Activated CD8-positive, alpha-beta memory T cell treated with anti-CD3 and anti-CD28 coated beads for 48 hours (primary cell): ENCODE measurements at places on chromosomes 12 and 14.

GRCh38 chr12:82963956-82964355 lies 277.2 kb downstream of the TMTC2 start:
- no peak for DNase-seq

DNA sequence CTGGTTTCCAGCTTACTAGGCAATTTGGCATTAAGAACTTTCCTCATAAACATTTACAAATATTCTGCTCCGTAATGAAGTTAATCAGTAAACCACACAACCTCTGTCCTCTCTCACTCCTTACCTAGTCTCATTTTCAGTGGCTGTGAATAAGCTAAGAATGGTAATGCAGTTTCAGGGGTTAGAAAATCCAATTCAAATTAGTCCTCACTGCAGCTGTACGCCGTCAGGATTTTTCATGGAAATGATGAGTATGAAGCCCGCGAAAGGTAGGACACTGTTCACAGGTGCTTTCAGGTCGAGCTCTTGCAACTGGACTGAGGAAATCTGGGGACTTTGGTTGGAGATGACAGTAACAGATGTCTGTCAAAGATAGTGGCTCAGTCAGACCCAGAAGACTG lies 29.6 kb downstream of the NR1H4 start:
- DNase-seq, result no peak

DNA sequence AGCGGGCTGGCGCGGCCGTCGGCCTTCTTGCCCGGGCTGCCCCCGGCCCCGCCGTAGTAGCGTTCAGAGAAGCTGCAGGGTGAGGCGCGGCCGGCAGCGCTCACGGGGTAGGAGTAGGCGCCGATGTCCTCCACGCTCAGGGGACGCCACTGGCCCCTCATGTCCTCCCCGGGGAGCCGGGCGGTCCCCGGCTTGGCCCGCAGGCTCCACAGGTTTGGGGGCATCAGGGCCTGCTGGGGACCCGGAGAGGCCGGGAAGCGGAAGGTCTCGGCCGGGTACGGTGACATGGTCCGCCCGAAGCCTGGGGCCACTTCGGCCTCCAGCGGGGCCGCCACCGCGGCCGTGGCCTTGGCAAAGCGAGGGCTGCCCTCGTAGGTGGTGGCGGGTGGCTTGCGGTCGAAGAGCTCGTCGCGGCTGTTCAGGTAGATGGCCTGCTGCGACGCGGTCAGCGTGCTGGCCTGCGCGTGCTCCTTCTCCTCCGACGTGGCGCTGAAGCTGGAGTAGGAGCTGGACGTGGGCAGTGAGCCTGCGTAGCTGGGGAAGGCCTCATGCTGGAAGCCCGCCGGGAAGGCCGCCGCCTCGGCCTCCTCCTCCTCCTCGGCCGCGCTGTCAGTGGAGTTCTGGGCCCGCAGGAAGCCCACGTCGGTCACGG lies 48.7 kb downstream of the BEGAIN start:
- DNase-seq, result no peak

DNA sequence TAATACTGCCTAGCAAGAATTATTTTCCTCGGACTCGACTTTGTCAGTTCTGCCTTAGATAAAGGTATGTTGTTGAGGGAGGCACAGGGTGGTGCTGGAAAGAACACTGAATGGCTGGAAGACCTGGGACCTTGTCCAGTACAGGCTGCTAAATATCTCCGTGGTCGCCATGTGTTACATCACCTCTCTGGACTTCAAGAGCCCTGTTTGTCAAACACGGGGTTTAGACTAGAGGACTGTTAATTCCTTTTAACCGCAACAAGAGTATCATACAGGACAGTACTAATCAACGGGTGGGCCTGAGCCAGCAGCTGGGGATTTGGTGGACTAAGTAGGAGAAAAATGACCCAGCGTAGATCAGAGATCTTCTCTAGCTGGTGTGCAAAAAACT lies 476.3 kb downstream of the LRIG3 start:
- DNase-seq, result no peak

- DNase-seq, result no peak
Measured at GRCh38 chr14:104528496-104528895, 51.1 kb upstream of the C14orf180 start.

DNA sequence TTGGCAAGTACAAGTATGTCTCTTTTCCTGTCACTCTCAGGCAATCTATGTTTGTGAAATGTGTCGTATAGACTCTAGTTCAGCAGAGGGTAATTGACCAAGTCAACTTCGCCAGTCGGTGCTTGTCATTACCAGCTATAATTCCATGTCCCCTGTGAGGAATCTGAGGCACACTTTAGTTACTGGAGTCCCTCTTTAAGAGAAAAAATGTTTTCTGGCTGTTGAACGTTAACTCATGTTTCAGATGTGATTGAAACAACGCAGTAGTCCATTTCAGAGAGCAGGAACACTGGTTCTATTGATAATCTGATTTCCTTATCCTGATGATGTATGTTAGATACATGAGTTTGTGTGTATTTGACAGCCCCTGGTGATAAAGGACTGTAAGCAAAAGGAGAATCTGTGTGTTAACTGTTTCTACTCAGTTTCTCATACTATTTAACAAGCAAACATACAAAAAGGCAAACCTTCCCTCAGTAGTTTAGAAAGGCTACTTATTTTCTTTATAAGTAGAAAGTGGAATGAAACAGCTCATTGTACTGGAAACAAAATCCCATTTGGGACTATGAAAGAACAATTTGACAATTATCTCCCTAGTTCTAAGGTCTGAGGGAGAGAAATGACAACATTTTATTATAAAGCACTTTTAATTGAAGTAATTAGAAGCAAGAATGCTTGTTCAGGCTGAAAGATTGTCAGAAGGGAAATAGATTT lies 161.1 kb upstream of the TRHDE start:
- DNase-seq, result no peak

DNA sequence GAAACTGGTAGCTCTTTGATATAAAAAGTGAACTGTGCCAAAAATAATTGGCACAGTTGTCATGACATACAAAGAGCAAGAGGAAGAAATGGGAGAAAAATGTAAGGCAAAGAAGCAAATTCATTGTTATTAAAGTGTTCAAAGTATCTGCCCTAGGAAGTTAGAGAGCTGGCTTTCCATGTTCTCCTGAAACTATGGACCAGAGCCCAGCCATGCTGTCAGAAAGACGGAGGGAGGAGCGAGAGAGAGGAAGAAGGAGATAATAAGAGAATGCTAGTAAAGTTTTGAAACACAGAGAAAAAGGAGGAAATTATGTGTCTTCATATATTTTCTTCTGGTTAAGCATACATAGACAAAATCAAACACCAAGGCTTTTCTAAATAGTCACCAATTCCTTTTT lies 78.1 kb upstream of the PELI2 start:
- no peak for DNase-seq

DNA sequence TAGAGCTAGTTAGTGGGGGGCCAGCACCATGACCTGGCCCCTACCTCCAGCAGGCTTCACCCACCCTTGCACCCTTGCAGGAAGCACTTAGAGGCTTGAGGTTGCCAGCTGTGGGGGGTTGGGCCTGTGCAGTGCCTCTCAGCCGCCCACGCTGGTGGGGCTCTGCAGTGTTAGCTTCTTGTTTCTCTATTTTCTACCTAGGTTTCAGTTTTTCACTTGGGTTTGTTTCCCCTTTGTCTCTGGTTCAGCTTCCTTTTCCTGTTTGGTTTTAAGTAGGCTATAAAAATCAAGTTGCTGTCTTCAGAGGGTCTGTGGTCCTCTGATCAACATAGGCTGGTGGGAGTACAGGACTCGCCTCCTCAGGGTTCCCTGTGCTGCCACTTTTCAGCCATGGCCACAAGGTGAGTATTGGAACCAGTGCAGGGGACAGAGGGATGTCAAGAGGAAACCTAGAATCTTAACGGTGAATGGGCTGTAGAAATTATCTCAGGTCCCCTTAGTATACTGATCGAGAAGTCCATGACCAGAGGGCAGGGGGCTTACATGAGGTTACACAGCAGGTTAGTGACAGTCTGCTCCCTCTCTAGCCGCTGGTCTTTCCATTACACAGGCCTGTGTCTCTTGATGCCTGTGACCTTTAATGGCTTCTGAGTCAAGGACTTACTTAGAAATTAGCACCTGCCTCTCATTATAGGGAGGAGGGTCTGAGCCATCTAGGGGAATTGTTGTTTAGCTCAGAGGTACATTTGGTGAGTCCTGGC lies at the start of gene EVL:
TSS of gene EVL (plus strand) at position 312 of the 761 bp plus-strand sequence. CDS start at position 391, 79 bp downstream.
- DNase-seq, result no peak

- DNase-seq, result no peak
Measured at GRCh38 chr12:806200-806791, 53.9 kb downstream of the WNK1 start.

- DNase-seq, result no peak
Measured at GRCh38 chr14:51912112-51912786, 51.8 kb downstream of the GNG2 start.

- DNase-seq, result no peak
Measured at GRCh38 chr14:24613241-24613640, 3.8 kb upstream of the GZMH start.

GRCh38 chr12:116726694-116727093 lies 11.2 kb downstream of the SPRING1 start:
- no peak for DNase-seq

GRCh38 chr12:75774261-75775052 lies 257.1 kb downstream of the PHLDA1 start:
- DNase-seq, result no peak

- DNase-seq, result peak; percentile 66
Measured at GRCh38 chr14:53152887-53153701, at the start of gene DDHD1. TSS of gene DDHD1 (minus strand) at chr14:53153323. CDS start at chr14:53153098, 225 bp downstream.

DNA sequence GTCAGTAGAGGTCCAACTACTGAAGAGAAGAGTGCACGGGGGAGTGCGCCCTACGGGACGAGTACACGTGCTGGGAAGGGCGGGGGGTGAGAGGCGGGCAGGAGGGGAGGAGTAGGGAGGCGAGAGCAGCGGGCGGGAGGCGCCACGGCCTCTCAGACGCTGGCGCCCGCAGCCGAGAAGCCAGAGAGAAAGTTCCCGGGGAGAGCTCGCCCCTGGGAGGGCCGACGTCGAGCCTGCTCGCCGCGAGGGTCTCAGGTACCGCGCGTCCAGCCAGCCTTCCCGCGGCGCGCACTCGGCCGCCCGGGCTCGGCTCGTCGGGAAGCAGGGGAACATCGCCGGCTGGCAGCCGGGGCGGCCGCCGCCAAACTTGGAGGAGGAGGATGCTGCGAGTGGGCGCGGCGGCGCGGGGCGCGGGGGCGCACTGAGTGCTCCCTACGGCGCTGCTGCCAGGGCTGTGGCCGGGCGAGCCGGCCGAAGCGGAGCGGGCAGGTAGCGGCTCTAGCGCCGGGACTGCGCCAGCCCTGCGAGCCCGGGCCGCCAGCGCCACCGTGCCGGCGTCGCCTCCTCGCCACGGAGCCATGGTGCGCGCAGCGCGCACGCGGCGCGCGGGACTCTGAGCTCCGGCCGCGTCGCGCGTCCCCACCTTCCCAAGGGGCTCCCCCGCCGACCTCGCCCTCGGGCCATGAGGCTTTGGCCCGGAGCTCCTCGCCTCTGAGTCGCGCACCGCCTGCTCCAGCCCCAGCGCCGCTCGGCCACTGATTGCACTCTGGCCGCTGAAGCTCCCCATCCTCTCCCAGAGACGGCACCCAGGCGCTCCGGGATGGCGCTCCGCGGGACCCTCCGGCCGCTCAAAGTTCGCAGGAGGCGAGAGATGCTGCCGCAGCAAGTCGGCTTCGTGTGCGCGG lies at the start of gene SLC24A4:
TSS of gene SLC24A4 (plus strand) at position 155 of the 905 bp plus-strand sequence. CDS start at position 821, 666 bp downstream.
- no peak for DNase-seq

- peak; percentile 10 for DNase-seq
Measured at GRCh38 chr12:98456576-98457573, 58.5 kb upstream of the TMPO start.

GRCh38 chr12:88298761-88299242 lies 156.7 kb downstream of the TMTC3 start:
- no peak for DNase-seq

GRCh38 chr12:81758421-81759189 lies 545 bp downstream of the PPFIA2 start:
- peak; percentile 2 for DNase-seq

DNA sequence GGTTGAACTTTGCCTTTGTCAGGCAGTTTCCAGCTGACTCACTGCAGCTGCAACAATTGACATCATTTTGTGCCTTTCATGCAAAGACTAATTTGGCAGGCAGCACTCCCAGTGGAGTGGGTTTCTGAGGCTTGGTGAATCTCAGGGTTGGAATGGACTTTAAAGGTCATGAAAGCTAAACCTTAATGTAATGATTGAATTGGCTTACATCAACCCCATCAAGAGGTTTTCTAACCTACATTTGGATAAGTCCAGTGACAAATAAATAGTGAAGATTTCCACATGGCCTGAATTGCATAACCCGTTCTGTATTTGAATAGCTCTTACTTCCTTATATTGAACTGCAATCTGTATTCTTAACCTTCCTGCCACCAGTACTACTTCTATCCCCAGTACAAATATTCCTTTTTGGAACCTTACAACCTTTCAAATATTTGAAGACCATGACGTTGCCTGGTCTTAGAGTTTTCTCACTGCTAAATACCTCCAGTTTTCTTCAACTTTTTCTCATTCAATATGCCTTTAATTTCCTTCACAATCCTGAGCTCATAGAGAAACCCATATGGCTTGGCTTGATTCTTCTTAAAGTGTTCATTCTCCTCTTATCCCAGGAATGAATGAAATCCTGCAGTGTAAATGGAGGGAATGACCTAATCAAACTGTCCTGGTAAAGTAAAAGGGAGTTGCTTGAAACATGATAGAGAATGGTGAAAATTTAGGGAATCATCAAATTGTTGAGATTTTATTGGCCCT lies 168.1 kb upstream of the NOVA1 start:
- no peak for DNase-seq

DNA sequence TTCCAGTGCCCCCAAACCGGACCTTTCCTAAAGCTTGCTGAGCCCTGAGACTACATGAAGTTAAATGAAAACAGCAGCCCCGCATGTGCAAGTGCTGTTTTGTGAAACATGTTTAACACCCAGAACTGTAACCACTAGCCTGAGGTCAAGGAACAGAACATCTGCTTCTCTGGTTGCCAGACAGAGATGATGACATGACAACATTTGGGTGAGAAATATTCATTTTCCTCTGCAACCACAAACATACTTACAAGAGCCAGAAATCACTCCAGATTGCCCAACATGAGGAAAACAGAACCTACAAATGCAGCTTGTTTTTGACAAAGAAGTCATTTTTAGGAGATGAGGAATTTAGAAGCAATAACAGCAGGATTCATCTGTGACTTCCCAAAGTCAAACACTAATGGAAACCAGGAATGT lies 110.4 kb downstream of the BCAT1 start:
- DNase-seq, result no peak

DNA sequence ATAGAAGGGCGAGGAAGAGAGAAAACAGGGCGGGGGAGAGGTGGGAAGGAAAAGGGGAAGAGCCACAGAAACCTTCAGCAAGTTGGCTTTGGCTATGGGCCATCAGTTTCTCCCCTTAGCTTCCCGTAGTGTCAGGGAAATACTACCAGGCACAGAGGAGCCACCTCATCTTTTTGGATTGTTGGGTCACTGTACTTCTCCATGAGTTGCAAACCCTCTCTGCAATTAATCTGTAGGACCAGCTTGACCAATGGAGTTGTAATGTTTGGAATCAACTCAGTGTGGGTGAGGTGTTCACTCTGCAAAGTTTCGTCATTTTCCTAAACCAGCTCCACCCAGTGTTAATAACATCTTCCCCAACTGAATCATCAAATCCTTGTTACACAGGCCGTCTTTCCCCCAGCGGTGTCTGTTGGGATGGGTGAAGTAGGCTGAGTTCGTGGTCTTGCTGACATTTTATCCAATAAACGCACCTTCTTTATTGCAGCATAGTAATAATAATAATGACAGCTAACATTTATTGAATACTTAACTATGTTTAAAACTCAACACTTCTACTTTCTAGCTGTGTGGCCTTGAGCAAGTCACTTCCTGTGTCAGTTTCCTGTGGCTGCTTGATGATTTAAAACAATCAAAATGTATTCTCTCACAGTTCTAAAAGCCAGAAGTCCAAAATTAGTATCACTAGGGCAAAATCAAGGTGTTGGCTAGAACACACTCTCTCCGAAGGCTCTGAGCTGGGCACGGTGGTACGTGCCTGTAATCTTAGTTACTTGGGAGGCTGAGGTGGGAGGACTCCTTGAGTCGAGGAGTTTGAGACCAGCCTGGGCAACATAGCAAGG lies 8.1 kb upstream of the GLTP start:
- DNase-seq, result no peak
